ENCODE measurements at places on chromosomes 2 and 18. TPM values are rescaled to one million over a fixed set of nuclear protein-coding genes. Genes with fewer than 3 reads are reported as not detected.

The MFF gene
- 78.4 TPM for total RNA-seq

The RBM43 gene
- 8.8 TPM for total RNA-seq

The FHOD3 gene
- total RNA-seq = 16.9 TPM

The GPAT2 gene
- 2.3 TPM for total RNA-seq

All from smooth muscle cell of bladder (primary cell).